Hematopoietic multipotent progenitor cell treated with erythropoietin and hydrocortisone succinate and interleukin-3 and kit ligand, for 4 days (in vitro differentiated cells): ENCODE measurements at places on chromosomes 12 and 14.

- no peak for DNase-seq
Measured at GRCh38 chr12:49870501-49871262, 27.8 kb upstream of the BCDIN3D start.

GRCh38 chr12:12365931-12366431 lies 9.1 kb downstream of the BORCS5 start:
- peak; percentile 38 for DNase-seq

GRCh38 chr12:114272071-114272470 lies 133.9 kb downstream of the TBX5 start:
- DNase-seq: no peak

GRCh38 chr12:203462-204260 lies 10.3 kb downstream of the SLC6A12 start:
- DNase-seq: no peak

DNA sequence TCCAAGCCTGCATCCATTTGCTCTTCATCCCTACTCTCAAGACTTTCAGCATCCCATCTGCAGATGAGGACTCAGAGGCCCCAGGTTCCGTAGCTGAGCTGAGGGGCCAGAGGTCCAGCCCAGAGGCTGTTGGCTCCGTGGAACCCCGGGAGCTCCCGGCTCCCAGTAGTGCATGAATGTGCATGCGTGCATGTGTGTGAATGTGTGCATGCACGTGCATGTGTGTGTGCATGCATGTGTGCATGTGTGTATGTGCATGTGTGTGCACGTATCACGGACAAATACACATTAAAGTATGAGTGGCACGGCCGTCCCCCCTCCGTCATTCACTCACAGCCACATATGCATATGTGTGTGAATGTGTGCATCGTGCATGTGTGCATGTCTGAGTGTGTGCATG lies 149.9 kb downstream of the KIF26A start:
- no peak for DNase-seq

GRCh38 chr12:72989458-72989947 lies 717.3 kb downstream of the TRHDE start:
- no peak for DNase-seq

DNA sequence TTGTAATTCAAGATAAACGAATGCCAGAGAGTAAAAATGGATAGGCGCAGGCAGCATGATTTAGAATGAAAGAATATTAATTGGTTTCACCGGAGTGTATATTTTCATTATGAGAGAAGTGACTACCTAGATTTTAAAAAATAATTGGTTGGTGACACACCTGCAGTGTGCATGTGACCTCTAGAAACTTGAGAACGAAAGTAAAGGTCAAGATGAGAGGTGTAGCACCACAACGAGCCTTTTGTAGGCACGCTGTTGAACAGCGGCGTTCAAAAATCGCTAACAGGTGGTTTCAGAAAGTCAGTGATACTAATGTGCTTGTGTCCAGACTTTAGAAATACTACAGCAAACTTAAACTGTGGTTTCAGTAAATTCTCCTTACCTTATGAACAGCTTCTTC lies 123.8 kb downstream of the NPAS3 start:
- no peak for DNase-seq

DNA sequence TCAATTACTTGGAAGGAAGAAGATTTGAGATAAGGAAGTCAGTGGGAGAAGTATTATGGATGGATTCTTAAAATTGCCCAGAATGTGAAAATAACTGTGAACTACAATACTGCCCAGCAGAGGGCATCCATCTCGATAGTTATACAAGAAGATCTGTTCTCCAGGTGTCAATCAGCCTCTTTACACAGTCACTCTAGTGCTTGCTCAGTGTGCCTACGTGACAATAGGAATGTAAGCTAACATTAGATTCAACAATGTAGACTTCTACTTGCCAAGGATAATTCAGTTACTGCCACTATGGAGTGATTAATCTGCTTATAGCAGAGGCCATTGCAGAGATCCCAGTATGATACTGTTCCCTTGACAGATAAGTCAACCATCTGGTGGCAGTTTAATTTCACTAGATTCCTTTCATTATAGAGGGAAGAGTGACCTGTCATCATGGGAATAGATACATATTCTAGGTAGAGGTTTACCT lies 10.6 kb upstream of the MAP4K5 start:
- DNase-seq: peak; percentile 78

GRCh38 chr12:102965281-102966155 lies 8.0 kb downstream of the ASCL1 start:
- no peak for DNase-seq

DNA sequence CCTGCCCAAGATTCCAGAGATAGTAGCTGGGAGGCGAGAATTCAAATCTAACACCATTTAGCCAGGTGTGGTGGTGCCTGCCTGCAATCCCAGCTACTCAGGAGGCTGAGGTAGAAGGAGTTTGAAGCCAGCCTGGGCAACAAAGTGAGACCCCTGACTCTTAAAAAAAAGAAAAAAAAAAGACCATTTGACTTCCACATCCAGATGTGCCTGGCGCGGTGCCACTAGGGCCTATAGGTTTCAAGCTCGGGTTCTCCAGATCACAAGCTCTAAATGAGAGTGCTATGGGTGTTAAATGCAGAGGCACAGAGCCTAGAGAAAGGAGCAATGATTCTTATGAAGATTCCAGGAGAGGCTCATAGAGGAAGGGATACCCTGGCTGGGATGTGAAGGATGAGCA lies 22.5 kb downstream of the SYNE3 start:
- DNase-seq: no peak

DNA sequence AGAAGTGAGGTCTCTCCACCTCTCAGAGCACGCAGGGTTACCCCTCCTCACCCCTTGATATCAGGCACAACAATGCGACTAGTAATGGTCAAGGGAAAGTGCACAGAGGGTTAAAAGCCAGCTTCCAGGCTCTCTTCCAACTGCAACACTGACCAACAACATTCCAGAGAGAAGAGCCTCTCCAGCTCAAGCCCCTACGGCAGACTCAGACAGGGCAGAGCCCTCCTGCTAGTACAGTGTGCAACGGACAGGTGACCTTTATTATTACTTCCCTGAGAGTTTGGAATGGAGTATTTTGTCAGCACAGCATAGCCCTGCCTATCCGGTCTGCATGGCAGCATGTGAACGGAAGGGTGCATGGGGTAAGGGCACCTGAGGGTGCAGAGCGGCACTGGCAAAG lies 73.0 kb downstream of the PTPN21 start:
- no peak for DNase-seq

DNA sequence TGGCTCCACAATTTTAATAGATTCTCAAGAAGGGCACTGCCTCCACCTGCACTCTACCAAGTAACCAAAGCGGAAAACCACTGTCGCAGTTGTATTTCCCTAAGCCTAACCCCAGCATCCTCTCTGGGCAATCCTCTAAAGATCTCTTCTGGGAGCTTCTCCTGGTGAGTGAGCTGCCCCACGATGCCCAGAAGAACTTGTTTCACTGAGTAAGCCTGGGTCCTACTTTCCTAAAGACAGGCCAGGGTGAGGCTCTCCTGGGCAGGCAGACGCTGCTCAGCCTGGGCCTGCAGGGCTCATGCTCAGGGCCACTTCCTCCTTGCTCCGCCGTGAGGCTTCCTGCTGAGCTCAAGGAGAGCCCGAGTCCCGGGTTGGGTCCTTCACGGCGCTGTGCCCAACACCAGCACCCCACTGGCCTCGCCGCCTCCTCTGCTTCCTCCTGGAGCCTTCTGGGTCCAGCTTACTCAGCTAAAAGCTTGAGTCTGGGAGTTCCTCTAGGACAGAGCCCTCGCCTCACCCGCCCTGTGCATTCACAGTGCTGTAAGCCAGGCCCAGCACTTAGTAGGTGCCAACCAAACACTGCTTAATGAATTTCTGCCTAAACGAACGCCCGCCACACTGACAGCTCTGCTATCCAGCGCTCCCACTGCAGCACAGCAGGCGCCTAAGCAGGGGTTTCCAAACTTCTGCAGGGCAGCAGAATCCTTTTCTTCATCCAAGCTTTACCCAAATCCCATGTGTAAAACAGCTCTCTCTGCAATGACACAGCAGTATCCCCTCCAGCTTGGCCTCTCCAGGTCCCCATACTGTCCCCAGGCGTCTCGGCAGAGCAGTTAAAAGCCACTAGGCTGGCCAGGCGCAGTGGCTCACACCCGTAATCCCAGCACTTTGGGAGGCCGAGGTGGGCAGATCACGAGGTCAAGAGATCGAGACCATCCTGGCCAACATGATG lies 5.7 kb downstream of the RAB35 start:
- peak; percentile 84 for DNase-seq

DNA sequence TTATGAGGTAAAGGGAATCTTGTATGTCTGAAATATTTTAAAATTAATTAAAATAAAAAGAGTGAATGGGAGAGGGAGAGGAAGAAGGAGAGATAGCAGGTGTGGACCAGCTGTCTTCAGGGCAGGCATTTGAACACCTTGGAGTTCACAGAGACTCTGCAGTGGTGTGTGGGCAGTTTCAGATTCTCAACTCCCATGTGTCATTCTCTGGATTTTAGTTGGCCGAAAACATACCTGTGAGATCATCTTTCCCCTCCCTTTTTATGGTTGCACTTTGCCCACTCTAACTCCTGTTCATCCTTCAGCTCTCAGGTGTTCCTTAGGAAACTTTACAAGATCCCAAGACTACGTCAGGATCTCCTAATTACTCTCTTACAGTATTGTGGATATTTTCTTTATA lies 108.1 kb downstream of the ERC1 start:
- no peak for DNase-seq

- no peak for DNase-seq
Measured at GRCh38 chr14:100740196-100740825, 13.6 kb downstream of the DLK1 start.

- no peak for DNase-seq
Measured at GRCh38 chr12:63047146-63047545, 103.9 kb downstream of the AVPR1A start.

GRCh38 chr14:90384543-90384911 lies 12.3 kb upstream of the CALM1 start:
- DNase-seq: no peak

- no peak for DNase-seq
Measured at GRCh38 chr14:57232006-57232405, 36.7 kb downstream of the EXOC5 start.

GRCh38 chr12:104122298-104122697 lies 15.7 kb downstream of the NFYB start:
- DNase-seq: no peak

- no peak for DNase-seq
Measured at GRCh38 chr14:67581643-67582042, 18.4 kb downstream of the PIGH start.

DNA sequence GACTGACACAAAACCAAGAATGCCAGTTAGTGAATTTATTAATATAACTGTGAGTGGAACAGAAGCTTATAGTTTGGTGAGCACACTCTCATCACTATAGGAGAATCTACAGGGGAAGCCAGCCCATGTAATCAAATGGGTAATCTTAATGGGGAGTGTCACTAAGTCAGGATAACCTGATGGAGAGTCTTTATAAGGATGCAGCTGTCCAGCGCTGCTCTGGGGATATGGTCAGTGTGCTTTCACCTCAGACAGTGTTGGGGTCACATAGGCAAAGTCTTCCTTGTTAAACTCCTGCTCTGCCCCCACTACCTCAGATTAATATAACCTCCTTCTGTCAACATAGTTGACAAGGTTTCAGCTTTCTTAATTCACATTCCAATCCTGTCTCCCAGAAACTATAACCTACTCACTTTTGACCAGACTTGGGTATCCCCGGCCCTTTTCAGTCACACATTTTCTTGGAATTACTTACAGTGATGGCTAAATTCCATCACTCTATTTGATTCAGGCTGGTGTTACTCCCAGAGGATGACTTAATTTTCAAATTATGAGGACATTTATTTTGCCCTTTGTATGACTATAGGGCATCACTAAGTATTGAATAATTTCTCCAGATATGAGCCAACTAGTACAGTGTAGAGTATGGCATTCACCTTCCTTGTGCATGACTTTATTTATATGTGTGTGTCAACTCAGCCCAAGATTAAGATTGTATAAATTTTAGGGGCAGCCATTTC lies 13.2 kb downstream of the STK38L start:
- DNase-seq: no peak

DNA sequence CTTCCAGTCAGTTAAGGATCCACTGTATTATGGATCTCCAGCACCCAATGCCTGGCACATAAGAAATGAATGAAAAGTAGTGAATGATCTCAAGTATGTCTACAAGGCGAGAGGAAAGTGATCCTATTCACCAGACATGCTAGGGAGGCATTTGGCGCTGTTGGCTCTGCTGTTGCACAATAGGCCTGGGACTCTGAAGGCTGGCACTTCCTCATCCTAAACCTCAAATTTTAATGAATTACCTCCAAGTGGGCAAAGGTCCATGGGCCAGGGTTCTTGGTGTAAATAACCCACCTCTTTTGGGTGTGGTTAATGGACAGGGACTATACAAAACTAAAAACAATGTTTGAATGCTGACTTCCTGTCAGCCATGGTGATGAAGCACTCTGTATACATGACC lies 173.4 kb upstream of the PZP start:
- peak; percentile 69 for DNase-seq

- no peak for DNase-seq
Measured at GRCh38 chr12:121284551-121285390, 11.7 kb downstream of the CAMKK2 start.

- DNase-seq: peak; percentile 14
Measured at GRCh38 chr12:49903700-49904423, at the start of gene FAIM2. Gene FAIM2, minus strand, starts transcription at chr12:49903900. Its CDS starts 108 bp downstream, at chr12:49903792.

DNA sequence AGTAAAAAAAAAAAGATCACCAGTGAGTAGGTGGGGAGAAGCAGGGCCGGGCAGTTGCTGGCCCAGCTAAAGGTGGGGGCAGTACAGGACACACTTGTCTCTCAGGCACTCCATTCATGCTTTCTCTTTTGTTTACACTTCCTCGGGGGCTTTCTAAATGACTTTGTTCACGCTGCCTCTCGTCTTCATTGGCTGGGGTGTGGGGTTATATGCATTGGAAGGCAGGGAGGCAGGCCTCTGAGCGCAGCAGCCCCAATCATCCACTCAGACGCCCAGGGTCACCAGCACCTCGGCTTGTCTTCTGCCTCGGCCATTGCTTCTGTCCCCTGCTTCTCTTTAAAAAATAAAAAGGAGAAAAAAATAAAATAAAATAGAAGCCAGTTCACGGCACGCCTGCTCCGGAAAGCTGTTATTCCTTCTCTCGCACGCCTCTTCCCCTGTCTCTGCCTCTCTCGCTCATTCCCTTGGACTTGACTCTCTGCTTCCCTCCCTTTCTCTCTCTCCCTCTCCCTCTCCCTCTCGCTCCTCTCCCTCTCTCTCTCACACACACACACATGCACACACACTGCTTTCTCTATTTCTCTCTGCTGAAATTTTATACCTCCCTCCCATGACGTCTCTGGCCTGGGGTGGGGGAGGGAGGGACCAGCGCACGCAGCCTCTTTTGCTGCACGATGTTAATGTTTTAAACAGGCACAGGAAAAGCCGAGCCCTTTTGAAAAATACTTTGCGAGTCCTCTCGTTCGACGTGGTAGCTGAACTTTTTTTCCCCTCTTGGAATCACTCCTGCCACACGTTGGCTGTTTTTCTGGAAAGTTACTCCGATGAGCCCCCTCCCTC lies at the start of gene TGFB3:
Gene TGFB3, minus strand, starts transcription at position 570 of the 840 bp plus-strand sequence. CDS start 1,102 bp downstream, outside the sequence.
- DNase-seq: peak; percentile 74

DNA sequence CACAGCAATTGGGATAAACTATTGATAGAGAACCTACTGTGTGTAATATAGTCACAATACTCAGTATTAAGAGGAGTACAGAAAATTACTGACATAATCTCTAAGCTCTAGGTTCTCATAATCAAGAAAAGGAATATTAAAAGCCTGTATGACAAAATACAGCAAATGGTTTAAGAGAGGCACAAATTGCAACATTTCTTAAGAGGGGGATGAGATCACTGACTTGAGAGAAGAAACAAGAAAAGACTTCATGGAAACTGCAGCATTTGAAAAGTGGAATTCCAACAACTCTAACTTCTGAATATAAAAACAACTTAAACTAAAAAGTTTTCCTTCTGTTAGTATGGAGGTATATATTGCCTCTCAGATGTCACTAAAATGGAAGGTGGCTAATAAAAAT lies 89.7 kb downstream of the NUMB start:
- no peak for DNase-seq

- DNase-seq: peak; percentile 96
Measured at GRCh38 chr12:124680863-124681778, 113.7 kb upstream of the NCOR2 start.
